ENCODE measurements at places on chromosomes 16 and 17. TPM values are rescaled to one million over a fixed set of nuclear protein-coding genes. Genes with fewer than 3 reads are reported as not detected.

AIPL1 gene
- not detected for total RNA-seq

BTBD17 gene
- total RNA-seq, result not detected

AATK gene
- total RNA-seq, result under 0.01 TPM

STAT5A gene
- total RNA-seq, result 4.3 TPM

CDH5 gene
- not detected for total RNA-seq

PITPNM3 gene
- total RNA-seq, result 1.7 TPM

CLDN9 gene
- total RNA-seq, result 4.3 TPM

SPN gene
- total RNA-seq, result not detected

SLC16A6 gene
- total RNA-seq, result under 0.01 TPM

NKD1 gene
- 0.11 TPM for total RNA-seq
